ENCODE measurements at places on chromosomes 1 and 21.

DNA sequence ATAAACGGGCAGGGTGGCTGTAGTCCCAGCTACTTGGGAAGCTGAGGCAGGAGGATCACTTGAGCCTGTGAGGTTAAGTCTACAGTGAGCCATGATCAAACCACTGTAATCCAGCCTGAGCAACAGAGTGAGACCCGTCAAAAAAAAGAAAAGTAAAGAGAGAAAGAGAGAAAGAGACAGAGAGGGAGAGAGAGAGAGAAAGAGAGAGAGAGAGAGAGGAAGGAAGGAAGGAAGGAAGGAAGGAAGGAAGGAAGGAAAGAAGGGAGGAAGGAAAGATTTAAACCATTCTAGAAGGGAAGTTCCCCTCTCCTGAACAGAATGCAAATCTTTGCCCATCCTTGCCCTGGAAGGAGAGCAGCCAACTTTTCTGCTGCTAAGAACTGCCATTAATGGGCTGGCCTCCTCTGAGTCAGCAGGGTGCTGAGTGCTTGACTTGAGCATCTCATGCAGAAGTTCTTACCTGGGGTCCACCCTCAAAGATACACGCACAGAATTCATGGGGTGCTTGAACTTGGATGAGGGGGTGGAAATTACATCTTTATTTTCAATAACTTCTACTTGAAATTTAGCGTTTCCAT, 24.5 kb upstream of the TARDBP start:
- DNase-seq = no peak

DNA sequence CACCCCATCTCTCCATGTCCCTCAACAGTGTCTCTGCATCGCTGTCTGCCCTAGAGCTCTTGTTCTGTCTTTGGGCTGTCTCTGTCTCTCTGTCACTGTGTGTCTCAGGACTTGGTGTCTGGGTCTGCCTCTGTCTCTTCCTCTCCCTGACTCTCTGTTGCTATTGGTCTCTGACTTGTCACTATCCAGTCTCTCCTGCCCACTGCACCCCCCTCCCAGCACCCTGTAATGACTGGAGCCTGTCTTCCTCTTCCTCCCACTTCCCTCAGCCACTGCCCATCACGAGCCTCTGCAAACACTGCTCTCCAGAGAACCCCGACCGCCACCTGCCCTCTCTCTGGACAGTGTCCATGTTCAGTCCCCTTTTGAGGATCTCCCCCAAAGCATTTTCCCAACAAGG, 12.1 kb downstream of the PEAR1 start:
- DNase-seq = peak; percentile 37

GRCh38 chr1:161907265-161907664, 116.4 kb downstream of the OLFML2B start:
- DNase-seq = no peak

DNA sequence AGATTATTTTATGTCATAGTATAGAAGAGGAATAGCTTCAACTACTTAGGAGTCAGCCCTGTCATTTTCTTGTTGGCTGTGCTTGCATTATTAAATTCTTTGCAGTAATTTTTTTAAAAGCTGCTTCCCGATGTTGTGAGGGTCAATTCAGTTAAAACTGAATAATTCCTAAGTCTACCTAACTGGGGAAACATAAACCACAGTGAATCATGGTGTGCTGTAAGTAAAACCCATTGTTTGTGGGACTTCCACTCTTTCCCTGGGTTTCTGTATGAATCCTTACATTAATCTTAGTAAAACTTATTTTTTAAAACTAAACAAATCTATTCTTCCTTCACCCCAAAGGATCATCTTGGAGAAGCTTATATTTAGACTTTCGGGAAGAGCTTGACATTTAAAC, 4.4 kb downstream of the SUCO start:
- DNase-seq = no peak

Measured in CD14-positive monocyte (primary cell).